ENCODE measurements at places on chromosomes 11 and 22.
A peak's percentile ranks its signal among the peaks of the same experiment; 100 is the strongest.

DNA sequence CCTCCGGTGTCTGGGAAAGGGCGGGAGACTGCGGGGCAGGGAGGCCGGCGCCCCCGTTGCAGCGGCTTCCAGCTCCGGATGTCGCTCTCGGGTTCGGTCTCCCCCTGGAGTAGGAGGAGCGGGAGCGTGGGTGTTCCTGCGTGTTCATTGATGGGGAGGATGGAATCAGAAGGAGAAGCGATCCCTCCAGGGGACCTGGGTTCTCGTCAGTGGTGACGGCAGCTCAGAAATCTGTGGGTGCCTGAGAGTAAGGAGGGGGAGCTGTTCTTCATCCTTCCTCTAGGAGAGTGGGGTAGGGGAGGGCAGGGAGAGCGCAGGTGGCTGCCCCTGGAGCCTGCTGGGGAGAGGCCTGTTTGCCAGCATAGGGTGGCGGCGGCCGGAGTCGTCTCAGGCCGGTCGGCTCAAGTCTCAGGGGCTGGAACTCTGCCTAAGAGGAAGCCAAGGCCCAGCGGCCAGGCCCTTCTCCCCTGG is 1.1 kb downstream of the UBASH3B start:
- DNase-seq = peak; percentile 30

- no peak for DNase-seq
Measured at GRCh38 chr11:24521601-24522000, 24.7 kb downstream of the LUZP2 start.

- no peak for DNase-seq
Measured at GRCh38 chr22:38203090-38203810, 1.5 kb downstream of the MAFF start.

DNA sequence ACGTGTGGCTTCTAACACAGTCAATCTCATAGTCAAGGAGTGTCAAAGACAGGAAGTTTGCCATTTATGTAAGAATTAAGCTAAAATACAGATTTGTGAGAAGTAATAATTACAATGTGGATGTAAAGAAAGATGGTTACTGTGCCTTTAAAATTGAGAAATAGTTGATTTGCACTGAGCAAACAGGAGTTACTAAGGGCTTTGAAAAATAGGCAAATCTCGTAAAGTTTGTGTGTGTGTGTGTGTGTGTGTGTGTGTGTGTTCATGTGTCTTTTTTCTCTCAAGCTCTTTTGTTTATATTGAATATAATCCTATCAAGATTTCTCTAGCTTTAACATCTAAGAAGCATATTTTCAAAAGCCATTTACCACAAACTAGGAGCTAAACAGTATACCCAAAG is 2284.5 kb downstream of the LRRC4C start:
- DNase-seq = no peak

- no peak for DNase-seq
Measured at GRCh38 chr11:33694346-33695050, 6.1 kb downstream of the C11orf91 start.

DNA sequence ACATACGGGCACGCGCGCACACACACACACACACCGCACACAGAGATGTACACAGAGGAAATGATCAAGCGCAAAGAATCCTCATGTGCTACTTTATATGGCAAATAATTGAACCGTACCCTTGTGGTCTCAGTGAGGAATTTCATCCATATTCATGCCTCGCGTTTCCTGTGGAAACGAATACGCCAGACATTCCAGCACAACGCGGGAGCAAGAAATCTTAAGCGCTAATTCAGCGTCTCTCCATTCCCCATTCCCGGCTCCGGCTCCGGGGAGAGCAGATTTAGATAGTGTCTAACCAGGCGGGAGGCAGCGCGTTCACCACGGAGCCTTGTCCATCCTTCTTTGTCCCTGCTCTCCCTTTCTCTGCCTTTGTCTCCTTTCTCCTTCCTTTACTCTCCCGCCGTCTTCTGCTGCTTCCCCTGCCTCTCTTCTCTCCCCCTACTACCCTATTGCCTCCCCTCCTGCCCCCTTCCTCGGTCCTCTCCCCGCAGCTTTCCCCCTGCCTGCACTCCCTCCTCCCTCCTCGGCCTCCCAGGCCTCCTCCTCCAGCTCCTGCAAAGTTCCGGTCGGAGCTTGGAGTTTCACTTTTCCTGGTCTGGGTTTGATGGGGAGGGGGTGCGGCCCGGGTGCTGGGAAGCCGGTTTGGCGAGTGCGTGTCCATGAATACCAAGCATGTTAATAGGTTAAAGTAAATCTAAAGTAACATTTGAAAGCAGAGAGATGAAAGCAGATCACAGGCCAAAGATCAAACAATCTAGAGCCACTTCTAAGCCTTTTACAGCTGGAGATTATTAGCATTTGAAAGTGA is 579.3 kb downstream of the BUD13 start:
- DNase-seq = peak; percentile 59

DNA sequence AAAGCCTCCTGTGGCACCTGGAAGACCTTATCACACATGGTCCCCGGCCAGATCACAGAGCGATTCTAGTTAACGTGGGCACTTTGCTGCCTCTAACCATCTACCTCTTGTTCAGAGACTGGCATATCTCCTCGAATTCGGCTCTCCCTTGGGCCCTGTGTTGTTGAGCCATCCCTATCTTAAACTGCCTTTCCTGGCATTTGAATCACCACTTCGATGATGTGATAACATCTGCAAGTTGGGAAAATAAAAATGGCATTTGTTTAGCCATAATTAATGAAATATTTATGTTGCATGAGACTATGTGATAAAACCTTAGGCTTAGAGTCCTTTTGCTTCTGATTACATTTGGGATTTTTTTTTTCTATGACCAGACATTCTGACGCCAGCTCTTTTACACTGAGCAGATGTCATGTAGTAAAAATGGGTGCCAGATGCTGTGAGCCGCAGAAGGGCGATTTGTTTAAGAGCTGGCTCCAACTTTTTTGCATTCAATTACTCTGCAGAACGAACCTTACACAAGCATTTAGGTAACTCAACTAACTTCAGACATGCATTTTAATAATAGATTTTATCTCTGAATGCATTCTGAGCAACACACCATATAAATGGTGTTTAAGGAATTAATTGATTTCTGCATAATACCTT is 58.5 kb upstream of the PARVA start:
- DNase-seq = no peak

- no peak for DNase-seq
Measured at GRCh38 chr22:38614332-38615063, 41.7 kb downstream of the FAM227A start.

- DNase-seq = no peak
Measured at GRCh38 chr11:121151207-121151688, 50.2 kb downstream of the TECTA start.

- DNase-seq = no peak
Measured at GRCh38 chr11:114972105-114972504, 293.8 kb downstream of the NXPE2 start.

DNA sequence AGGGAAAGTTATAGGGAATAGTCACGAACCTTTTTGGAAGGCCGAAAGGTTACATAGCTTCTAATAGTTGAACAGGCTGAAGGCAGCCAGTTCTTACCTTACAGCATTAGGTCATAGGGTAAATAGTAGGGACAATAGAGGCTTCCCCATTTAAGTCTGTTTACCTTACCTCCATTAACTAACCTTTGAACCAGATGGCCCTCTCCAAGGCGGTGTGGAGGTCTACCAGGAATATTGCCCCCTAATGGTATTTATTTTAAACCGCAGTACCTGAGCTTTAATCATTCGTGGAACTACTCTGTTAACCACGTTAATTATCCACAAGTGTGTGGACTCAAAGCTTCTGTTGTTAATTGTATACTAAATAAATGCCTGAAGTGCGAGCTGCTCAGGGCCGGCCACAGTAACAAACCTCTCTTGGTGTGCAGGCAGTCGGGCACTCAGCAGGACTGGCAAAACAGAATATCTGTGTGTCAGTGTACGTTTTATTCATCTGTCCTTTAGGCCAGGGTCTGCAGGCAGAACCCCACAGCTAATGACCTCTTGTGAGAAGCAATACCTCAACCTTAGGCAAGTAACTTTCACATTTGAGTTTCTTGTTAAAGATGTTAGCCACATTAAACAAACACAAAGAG is 81.7 kb downstream of the PRCP start:
- DNase-seq = no peak

- DNase-seq = no peak
Measured at GRCh38 chr11:130381317-130381716, 47.1 kb downstream of the ADAMTS8 start.

DNA sequence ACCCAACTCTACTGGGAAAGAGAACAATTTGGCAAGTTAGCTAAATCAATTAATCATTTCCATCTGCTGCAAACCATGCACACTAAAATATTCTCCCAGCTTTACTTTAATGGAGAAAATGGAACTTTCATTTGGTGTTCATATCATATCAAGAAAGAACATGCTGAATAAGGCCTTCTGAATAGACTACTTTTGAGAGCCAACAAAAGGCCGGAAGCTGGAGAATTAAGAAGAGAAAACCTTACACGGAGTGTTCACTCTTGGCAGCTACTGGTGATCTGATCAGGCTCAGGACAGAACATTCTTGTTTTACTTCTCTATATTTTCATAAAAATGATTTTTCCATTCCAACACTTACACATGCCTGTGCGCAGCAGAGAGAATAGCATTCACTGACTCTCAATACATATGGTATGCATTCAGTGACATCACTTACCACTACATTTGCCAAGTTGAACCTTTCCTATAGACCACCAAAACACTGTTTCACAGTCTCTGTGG is 165.3 kb downstream of the TTC28 start:
- peak; percentile 25 for DNase-seq

GRCh38 chr11:94737171-94737611 is 31.0 kb upstream of the AMOTL1 start:
- no peak for DNase-seq

- DNase-seq = peak; percentile 60
Measured at GRCh38 chr22:29917052-29917902, 34.3 kb downstream of the MTMR3 start.

GRCh38 chr22:20446383-20446970 is 8.9 kb upstream of the SCARF2 start:
- DNase-seq = no peak

DNA sequence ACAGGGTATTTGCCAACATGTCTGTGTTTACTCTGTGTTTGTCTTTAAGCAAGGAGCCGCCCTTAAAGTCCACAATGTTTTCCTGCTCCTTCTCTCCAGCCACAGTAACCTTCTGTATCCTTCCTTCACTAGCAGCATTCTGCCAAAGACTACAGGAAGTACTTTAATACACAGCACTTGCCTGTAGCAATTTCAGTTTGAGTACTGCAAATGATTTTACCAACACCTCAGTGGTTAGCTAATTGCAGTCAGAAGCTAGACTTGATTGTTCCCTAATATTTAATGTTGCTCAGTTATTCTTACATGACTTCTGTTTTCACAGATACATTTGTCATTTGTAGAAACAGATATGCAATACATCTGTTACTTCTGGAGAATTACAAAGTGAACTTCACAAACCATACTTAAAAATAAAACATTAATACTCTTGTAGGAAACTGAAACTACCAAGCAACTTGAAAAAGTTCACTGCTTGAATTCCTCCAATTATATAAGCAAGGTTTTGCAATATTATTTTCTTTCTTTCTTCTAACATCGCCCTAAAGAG is 69.1 kb downstream of the FCHSD2 start:
- peak; percentile 63 for DNase-seq

- no peak for DNase-seq
Measured at GRCh38 chr11:96642583-96642982, 252.8 kb downstream of the JRKL start.
